ENCODE measurements at places on chromosomes 11 and 22.

DNA sequence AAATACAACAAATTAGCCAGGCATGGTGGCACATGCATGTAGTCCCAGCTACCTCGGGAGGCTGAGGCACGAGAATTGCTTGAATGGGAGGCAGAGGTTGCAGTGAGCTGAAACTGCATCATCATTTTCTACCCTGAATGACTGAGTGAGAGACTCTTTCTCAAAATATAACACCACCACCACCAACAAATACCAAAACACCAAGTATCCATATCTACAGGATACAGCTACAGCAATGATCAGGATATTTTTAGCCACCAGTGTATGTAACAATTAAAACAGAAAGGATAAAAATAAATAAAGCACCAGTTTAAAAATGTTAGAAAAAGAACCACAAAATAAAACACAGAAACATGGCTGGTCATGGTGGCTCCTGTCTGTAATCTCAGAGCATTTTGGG is 13.2 kb downstream of the A4GALT start:
- DNase-seq = no peak

DNA sequence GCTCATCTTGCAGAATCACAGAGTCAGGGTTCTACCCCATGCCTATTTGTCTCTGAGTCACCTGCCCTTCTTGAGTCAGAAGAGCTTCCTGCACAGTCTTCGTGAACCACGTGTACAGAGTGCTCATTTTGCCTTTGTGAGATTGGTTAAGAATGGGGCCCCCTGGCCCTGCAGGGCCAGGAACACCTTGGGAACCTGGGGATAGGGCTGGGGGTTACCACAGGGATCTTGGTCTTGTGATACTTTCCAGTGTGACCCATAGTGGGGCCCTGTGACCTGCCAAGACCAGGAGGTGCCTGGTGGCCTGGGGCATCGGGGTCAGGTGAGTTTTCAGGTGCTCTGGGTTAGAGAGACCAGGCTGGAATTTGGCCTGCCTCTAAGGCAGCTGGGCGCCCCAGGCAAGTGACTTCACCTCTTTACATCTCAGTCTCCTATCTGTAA is 9.4 kb downstream of the TMPRSS13 start:
- no peak for DNase-seq

DNA sequence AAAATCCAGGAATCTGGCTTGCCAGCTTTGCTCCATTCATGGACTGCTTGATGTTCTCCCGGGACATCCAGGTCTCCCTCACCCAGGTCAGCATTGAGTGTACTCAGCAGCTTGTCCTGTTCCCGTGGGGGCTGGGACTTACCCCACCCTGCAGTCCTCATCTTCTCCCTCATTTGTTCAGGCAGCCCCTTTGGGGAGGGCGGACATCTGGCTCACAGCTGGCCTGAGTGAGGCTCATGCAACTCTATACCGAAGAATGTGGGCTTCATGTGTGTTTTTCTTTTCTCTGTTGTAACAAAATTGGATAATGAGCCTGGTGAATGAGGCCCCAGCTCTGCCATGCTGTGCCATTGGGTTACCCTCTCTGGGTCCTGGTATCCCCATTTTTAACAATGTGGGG is 227.7 kb upstream of the TENM4 start:
- no peak for DNase-seq

DNA sequence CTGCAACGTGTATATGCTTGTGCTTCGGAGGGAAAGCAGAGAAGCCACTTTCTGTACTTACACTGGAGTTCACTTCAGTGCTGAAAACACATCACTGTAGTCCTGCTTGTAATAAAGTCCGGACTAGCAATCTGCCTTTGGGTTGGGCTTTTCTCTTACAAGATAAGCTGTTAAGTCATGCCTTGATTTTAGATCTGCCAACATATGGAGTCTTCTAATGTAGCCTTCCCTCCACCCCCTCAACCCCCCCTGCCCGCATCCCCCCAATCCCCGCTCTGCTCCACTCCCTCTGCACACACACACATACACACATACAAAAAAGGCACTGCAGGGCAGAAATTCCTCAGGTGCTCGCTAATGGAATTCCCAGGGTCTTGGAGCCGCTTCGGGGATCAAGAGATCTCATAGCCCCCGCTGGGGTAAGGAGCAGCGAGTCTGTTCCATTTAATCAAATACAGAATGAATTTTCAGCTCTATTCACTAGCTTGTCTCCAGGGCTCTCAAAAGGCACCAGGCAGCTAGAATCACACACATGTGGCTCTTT is 3.4 kb downstream of the CDON start:
- DNase-seq = no peak

GRCh38 chr11:63491240-63491587 is 247 bp upstream of the PLAAT5 start:
- DNase-seq = no peak

DNA sequence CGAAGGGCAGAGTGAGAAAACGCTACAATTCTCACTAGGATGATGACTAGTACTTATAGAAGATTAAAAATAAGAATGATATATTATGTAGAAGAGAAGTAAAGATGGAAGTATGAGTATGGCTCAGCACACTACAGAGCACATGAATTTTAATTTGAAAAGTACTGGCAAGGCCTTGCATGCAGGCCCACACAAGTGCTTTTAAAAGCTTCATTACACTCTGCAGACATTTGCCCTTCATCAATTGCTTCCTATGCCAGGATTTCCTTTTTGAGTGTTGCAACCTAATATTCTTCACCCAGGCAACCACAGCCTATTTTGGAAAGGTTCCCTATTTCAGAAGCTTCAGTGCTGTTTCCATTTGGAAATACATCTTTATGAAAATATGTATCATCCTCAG is 81.1 kb downstream of the LARGE2 start:
- no peak for DNase-seq

- no peak for DNase-seq
Observed at GRCh38 chr11:8597182-8597581, 3.2 kb upstream of the STK33 start.

GRCh38 chr11:121652971-121653370 is 200.2 kb upstream of the SORL1-AS1 start:
- no peak for DNase-seq

GRCh38 chr11:72439455-72439854 is 5.1 kb upstream of the CLPB start:
- DNase-seq = no peak

- no peak for DNase-seq
Observed at GRCh38 chr11:123640029-123640428, 14.4 kb downstream of the SCN3B start.

GRCh38 chr11:121337078-121337477 is 44.5 kb downstream of the SC5D start:
- no peak for DNase-seq

- no peak for DNase-seq
Observed at GRCh38 chr22:39482768-39483167, 19.3 kb upstream of the MIEF1 start.

DNA sequence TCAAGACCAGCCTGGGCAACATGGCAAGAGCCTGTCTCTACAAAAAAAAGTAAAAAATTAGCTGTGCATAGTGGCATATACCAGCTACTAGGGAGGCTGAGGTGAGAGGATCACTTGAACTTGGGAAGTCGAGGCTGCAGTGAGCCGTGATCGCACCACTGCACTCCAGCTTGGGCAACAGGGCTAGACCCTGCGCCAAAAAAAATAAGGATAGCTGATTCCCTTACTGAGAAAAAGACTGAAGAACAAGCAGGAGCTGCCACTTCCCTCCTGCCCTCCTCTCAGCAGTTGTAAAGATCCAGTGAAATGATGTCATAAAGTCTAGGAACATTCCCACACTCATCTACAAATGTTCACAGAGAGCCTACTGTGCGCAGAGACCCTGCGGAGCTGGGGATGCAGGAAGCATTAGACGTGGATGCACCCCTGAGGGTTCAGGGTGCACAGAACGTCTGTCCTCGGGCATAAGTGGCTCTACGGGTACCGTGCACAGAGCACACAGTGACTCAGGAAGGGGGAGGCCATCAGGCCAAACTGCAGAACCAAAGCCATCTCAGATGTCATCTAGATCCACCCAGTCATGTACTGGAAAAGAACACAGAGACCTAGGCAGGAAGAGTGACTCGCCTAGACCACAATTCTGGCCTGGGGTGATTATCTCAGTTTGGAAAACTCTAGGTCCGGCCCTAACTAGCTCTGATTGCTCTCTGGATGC is 11.7 kb downstream of the SEC14L2 start:
- no peak for DNase-seq
